ENCODE measurements at places on chromosomes 3 and 15.

DNA sequence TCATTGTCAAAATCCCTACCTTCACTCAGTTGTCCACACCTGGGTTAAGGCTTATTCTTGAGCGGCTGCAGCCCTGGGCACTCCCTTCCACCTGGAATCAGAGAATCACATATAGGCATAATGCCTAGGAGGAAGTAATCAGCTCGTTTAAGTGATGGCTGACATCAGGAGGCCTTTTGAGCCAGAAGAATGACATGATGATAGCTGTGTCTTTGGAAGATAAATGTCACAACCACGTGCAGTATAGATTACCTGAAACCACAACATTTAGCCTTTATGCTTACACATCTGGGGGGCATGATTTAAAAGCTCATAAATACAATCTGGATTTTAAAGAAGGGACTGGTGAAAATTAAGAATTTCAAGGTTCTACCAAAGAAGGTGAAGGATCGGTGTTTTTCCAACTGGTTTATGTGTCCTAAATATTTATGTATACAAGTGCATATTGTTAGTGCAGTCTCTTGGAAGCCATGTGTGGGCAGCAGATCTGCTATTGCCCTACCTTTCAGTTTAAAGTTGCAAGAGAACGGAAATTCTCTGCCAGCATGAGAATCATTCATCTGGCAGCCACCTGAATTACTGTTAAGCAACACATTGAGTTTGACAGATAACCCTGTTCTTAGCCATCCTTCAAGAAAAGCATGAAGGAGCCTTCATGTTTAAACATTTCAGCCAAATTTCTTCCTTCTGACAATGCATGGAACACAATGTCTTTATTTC, 163.4 kb upstream of the NR2E3 start:
- DNase-seq, result no peak

DNA sequence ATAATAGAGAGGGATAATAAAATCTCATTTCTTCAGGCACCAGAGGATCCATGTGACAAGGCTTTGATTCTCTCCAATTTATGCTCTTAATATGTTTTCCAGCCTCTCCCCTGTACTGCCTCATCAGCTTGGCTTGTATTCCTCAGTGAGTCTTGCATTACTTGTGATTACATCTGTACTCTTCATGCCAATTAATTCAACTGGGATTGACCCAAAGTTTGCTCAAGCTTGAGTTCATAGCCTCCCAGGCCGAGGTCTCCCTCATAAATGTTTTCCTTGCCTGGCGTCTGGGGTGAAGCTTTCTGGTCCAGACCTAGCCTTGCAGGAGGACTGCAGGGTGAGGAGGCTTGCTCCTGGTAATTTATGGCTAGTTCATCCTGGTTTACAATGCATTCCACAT, 146.9 kb downstream of the CHST2 start:
- no peak for DNase-seq

DNA sequence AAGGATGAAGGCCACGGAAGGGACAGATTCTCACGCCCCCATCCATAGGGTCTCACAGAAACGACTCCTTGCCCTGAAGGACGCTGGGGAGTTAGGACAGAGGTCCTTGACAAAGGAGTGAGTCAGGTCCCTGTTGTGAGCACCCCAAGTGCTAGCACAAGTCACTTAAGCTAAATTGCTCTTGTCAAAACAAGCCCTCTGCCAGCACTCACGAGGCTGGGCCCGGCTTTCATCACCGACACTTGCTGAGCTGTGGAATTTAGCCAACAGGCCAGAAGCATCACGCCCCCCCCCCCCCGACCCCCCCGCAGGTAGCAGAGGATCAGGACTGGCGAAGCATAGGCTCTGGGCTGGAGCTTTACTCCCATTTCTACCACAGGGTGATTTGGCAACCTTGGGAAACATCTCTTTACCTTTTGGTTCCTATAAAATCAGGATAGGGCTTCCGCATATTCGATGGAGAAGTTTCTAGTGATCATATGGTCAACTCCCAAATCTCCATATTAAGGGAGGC, 75.4 kb downstream of the ADCY5 start:
- DNase-seq, result no peak

DNA sequence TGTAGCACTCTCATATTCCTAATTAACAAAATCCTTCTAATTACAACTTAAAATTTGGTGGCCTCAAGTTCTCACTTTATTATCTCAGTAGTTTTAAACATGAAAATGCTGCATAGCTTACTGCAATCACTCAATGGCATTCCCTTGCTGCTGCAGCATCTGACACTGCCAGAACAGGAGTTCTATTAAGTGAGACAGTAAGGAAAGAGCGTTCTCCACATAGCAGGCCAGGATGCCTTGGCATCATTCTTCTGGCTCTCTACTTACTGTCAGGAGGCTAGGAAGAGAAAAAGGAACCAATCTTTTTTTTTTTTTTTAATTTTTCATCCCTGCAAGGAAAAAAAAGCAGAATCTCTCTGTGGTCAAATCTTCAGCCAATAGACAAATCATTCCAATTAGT, 3.2 kb downstream of the CNBP start:
- DNase-seq, result no peak

DNA sequence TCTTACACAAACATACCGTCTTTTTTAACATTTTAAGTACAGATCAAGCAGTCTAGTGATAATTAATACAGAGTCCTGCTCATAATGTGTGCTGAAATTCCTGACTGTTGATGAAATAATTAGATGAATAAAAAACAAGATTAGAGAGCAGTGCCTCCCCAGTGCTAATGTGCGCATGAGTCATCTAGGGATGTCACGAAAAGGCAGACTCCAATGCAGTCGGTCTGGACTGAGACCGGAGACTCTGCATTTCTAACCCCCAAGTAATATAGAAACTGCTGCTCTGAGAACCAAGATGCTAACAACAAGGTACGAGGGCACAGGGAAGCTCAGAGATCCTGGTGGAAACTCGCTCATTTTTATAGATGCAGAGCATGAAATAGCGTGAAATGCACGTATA, 61.4 kb downstream of the COL8A1 start:
- DNase-seq, result no peak

DNA sequence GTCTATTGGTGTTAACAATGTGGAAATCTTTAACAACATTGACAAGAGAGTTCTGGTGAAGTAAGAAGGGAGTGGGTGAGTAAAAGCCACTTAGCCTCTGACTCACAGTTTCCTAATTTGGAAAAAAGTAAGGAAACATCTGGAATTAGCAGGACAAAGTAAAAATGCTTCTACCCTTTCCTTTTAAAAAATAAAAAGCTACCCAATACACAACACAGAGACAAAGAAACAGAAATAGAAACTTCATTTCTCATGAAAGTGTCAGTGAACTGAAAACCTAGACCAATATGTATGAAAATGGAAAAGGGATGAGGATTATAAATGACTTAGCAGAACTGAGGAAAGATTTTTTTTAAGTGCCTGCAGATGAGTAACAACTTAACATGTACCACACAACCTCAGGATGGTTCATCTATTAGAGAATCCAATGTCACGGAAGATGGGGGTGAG, 65.4 kb downstream of the SSR3 start:
- no peak for DNase-seq

- DNase-seq, result no peak
Observed at GRCh38 chr3:41104147-41104546, 95.2 kb upstream of the CTNNB1 start.

- no peak for DNase-seq
Observed at GRCh38 chr15:92528736-92529135, 126.8 kb downstream of the FAM174B start.

GRCh38 chr15:88202231-88202630, 54.3 kb downstream of the NTRK3 start:
- DNase-seq, result no peak

DNA sequence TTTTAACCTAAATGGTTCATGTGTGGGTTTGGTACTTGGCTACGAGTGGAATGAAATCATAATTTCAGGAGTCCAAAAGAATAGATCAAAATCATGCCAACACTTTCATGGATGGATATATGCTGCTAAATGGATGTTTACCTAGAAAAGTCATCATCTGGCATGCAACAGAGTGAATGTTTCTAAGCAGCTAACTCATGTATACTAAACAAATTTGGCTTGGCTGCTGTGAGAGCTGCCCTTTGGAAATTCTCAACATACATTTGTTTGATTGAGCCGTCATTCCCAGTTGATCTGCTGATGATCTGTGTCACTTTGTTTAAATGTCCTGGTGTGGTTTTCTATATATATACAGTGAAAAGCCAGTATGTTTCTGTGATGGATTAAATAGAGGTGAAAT, 263.3 kb downstream of the MECOM start:
- DNase-seq, result no peak

GRCh38 chr3:110397115-110397514, 674.5 kb upstream of the NECTIN3 start:
- DNase-seq, result no peak

GRCh38 chr3:150429767-150430671, 21.9 kb downstream of the TSC22D2 start:
- no peak for DNase-seq

DNA sequence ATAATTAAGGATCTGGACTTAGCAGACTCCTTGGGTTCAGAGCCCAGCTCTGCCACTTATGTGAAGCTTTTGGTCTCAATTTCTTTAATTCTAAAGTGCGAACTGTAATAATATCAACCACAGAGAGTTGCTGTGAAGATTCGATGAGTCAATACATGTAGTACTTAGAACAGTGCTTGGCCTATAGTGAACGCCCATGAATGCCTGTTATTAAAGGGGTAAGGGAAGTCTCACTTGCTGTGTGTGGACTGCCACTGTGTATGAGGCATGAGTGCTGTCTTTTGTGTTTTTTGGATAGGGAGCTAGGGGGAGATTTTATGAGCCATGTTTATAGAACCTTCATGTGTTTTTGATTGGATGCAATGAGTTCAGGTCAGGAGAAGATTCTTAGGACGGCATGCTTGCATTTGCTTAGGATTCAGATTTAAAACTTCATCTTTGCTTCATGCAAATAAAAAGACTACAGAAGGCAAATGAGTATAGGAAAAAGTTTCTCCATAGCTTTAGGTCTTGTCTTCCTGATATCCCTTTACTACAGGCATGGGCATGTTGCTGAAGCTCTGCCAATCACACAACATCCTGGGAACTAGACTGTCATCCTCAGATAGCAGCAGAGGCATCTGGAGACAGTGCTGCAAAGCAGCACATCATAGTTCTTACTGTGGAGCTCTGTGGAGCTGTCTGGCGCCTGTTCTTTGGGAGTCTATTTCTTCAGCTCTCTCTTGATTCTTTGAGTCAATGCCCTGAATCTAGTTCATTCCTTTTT, 50.0 kb downstream of the PLS1 start:
- no peak for DNase-seq
